Stimulated activated CD8-positive, alpha-beta memory T cell treated with anti-CD3 and anti-CD28 coated beads, Interleukin-15, amount 100 ng/mL, for 4 hours (primary cell): ENCODE measurements at places on chromosomes 16 and 17.

DNA sequence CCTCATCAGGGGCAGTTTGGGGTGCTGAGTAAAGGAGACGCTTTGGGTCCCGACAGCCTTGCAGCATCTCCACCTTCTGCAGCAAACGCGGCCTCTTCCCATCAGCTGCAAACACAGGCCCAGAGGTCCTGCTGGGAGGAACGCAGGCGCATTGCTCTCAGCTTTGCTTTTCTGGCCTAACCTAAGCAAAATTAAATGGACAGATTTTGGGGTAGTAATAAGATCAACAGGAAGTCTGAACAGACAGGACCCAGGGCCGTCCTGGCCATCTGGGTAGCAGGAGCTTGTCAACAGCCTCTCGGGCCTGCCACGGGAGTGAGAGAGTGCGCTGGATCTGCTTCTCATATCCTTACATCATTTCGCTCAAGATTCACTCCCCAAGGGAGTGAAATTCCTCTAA lies 7.2 kb downstream of the NUBP1 start:
- DNase-seq = no peak

DNA sequence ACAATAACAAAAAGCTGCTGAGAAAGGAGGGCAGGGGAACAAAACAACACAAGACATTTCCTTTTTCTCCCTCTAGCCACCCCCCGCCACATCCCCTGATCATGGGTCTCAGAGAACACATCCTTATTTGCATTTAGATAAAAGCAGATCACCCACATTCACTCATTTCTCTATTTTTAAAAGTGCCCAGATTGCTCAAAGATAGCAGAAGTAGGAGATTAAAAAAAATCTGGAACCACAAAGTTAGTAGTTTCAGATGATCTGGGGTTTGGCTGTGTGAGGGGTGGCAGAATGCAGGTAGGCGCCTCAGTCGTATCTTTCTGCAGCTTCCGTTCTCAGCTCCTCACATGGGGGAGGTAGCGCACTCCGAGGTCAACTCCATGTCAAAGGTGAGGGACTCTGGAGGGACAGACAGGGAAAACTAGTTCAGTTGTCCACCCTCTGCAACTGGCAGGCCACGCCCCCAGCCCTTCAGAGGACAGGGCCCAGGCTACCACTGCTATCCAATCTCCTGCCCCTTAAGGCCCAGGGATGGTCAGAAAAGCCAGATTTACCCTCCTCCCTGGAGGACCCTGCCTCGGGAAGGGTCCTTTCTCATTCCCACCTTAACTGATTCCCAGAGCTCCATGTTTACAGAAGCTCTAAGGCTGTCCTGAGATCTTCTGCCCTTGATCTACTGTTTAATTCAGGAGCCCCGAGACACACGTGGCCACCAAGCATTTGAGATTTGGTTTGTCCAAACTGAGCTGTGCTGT lies 27.3 kb downstream of the STAT5A start:
- DNase-seq = no peak

DNA sequence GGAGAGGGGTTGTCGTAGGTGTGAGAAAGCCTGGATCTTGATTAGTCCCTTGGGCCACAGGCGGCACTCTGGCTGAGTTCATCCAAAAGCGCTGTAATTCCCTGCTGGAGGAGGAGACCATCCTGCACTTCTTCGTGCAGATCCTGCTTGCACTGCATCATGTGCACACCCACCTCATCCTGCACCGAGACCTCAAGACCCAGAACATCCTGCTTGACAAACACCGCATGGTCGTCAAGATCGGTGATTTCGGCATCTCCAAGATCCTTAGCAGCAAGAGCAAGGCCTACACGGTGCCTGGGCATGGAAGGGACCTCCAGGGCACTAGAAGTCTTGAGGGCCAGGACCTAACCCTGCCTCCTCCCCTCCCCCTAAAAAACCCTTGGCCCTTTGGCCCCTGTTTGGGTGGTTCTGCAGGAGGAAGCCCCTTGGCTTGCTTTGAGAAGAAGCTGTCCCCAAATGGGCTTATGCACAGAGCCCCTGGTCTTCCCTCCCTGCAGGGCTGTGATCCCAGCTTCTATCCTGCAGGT lies 6.2 kb downstream of the NEK8 start:
- DNase-seq = no peak

DNA sequence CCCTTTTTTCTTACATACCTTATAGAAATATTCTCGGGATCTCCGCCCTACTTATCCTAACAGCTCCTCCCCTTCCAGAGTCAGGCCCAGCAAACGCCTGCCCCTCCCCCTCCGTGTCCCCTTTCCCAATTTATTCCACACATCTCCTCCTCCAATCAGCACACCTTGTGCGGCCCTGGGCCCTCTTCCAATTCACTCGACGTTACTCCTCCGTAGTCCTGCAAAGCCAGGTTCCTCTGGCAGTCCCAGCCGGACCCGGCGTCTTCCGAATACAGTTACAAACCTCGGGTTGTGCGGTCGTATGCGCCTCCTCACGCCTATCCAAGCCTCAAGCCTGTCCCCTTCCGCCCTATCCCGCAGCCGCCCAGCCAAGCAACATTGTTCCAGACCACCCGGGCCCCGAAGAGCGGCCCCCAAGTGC lies 677 bp downstream of the CBX1 start:
- DNase-seq = no peak
